ENCODE measurements at places on chromosomes 3 and 15. TPM values are rescaled to one million over a fixed set of nuclear protein-coding genes. Genes with fewer than 3 reads are reported as not detected.

DNA sequence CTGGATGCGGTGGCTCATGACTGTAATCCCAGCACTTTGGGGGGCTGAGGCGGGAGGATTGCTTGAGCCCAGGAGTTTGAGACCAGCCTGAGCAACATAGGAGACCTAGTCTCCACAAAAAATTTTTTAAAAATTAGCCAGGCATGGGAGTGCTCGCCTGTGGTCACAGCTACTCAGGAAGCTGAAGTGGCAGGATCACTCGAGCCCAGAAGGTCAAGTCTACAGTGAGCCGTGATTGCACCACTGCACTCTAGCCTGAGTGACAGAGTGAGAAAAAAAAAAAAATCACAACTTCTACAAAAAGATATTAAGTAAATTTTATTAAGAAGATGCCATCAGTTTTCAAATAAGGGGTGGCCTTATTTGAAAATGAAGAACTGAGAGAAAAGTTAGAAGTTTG, 11.9 kb upstream of the PLA2G4D start:
- no peak for DNase-seq

KIF15 gene
- 15.7 TPM for total RNA-seq

- no peak for DNase-seq
Observed at GRCh38 chr15:47937834-47938233, 183.0 kb upstream of the SLC24A5 start.

GHSR gene
- total RNA-seq, result not detected

CD200R1 gene
- not detected for total RNA-seq

MYZAP gene
- total RNA-seq, result 1.5 TPM
